Smooth muscle cell of bladder (primary cell): ENCODE measurements at places on chromosomes 16 and 17. TPM values are rescaled to one million over a fixed set of nuclear protein-coding genes. Genes with fewer than 3 reads are reported as not detected.

Gene TEX14
- under 0.01 TPM in 1 of 2 replicates, not detected in the other for total RNA-seq

Gene DNAH2
- total RNA-seq, result 0.57 and 1.8 TPM in 2 replicates

Gene PRSS21
- total RNA-seq, result 0.55 TPM in 1 of 2 replicates, not detected in the other

Gene ANKRD40CL
- total RNA-seq, result not detected in 2 replicates

Gene HS3ST3A1
- 4.1 and 7.4 TPM in 2 replicates for total RNA-seq

Gene ELMO3
- total RNA-seq, result 0.28 TPM in 2 replicates
